ENCODE measurements at places on chromosomes 11 and 22. TPM values are rescaled to one million over a fixed set of nuclear protein-coding genes. Genes with fewer than 3 reads are reported as not detected.
A peak's percentile ranks its signal among the peaks of the same experiment; 100 is the strongest.

Gene CALCB
- not detected for total RNA-seq

Gene OR56B4
- total RNA-seq: not detected

Gene DDTL
- total RNA-seq: 1.7 TPM

Gene IGF2
- 1.6 TPM for total RNA-seq

Gene HYLS1
- 4.6 TPM for total RNA-seq

Gene KIRREL3
- total RNA-seq: 0.36 TPM

Gene POU2F3
- total RNA-seq: 3.2 TPM

Gene GRIK4
- 0.08 TPM for total RNA-seq

Gene GAS2
- 1.2 TPM for total RNA-seq

DNA sequence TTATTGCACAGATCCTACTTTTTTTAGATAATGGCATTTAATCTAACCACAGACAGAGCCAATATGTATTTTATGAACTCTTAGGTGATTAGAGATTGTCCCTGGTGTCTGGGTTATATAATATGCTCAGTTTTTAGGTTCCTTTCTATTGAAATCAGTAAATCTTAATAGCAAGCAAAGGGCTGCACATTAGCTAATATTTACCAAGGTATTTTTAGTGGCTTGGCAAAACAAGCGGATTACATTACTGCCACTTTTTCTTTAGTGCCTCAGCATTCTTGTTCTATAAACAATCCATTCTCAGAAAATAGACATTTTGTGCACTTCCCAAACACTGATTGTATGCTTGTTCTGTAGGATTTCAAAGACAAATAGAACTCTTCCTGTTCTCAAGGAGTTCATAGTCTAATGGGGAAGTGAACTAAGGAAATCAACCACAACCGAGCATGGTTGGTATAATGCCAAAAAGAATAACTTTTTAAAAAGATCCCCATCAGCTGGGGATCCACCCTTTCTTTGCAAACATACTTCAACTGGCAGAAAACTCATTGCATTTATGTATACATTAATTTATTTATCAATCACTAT is 23.8 kb downstream of the KCNJ1 start:
- ATAC-seq: no peak

DNA sequence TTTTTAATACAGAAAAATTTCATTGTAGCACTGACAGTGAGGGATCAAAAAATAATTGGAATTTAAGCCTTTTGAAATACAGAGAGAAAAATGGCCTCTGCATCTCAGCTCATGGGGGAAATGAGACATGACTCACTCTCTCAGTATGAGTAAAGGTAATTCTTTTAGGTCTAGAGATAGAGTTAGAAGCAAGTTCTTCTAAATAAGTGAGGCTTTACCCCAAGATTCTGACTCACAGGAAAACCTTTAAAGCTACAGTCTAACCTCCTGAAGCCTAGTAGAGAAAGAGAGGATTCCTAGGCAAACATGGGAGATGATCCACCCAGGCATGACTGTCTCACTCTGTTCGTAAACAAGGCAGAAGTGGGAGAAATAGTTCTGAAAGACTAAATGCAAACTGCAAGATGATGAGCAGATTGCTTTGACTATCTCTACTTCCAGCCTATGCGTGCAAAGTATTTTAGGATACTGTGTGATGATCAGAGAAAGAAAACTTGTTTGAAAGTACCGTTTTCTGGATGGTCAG is 1003.3 kb upstream of the CCDC90B start:
- no peak for ATAC-seq

GRCh38 chr11:47373876-47374719 is 4.2 kb downstream of the SPI1 start:
- ATAC-seq: peak; percentile 73

- peak; percentile 88 for ATAC-seq
Measured at GRCh38 chr11:64723117-64723906, at the start of gene NRXN2. Gene NRXN2, minus strand, starts transcription at chr11:64723197. Its CDS starts 9,498 bp downstream, at chr11:64713699.

GRCh38 chr11:78821371-78822306 is 247.0 kb upstream of the NARS2 start:
- no peak for ATAC-seq

- no peak for ATAC-seq
Measured at GRCh38 chr11:120900643-120901042, 123.3 kb upstream of the TBCEL start.

DNA sequence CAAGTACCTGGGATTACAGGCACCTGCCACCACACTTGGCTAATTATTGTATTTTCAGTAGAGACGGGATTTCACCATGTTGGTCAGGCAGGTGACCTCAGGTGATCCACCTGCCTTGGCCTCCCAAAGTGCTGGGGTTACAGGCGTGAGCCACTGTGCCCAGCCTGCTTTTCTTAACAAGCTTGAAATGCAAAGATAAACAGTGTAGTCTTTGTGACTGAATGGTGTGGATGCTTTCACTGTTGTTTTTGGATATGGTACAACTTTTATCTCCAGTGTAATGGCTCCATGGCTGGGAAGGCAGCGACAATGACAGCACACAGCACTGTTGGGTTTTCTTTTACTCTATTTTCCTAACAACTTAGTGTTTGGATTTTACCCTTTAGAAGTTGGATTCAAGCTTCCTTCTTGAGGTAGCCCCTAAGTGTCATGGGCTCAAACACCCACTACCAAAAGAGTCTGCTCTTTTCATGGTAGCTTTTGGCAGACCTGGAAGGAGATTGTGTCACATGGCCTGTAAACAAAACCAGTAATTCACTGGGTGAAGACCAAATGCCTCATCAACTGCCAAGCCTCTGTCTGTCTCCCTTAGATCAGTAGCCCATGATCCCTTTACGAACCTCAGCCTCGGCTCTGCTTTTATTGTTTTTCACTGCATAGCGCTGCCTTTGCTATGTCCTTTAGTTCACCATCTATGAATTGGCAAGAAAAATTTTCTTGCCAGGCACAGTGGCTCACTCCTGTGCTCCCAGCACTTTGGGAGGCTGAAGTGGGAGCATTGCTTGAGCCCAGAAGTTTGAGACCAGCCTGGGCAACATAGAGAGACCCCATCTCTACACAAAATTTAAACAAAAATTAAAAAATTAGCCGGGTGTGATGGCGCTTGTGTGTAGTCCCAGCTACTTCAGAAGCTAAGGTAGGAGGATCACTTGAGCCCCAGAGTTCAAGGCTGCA is 6.4 kb downstream of the VPS51 start:
- ATAC-seq: peak; percentile 30

DNA sequence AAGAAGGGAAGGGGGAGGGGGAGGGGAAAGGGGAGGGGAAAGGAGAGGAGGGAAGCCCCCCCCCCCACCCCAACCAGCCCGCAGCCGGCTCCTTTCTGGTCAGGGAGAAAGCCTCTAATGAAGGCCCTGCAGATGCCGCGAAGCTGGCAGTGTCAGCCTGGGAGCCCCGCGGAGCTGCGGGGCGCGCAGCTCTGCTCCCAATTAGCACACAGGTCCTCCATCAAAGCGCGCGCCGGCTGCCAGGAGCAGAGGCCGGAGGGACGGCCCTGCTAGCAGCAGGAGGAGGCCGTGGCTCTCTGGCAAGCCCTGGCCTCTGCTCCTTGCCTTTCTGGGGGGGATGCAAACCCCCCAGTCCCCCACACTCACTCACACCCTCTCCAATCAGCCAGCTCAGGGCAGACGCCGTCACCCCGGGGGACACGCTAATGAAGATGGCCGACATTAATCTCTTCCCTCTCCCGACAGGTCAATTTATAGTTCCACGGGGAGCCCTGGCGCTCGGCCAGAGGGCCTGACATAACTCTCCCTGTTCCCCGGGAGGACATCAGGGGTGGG is 70.5 kb upstream of the TCF20 start:
- ATAC-seq: no peak

GRCh38 chr11:12606597-12606996 is 67.6 kb upstream of the TEAD1 start:
- no peak for ATAC-seq

DNA sequence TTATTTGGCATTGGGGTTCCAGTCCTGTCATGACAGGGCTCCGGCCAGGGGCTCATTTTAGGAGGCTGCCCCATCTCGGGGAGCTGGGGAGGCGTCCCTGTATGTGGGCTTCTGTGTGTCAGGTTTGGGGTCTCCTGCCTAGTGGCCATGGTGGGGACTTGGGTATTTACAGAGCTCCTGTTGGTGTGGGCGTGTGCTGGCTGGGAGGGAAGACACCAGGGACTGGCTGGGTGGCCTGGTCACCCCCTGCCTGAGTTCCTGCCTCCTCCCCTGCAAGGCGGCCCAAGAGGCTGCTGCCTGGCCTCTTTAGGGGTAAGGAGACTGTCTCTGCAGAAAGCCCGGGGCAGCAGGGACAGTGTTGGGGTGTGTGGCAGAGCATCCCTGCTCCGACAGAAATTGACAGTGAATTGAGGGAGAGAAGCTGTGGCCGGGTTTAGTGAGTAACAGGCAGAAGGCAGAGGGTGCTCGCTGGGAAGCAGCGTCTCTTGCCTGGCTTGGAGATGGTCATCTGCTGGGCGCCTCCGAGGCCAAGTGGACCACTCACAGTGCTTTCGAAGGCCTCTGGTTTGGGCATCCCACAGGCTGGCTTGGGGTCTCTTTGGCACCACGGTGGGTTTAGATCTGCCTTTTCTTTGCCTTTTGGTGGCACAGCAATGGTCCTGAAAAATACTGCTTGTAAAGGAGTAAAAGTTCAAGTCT is 40.3 kb upstream of the GRAMD4 start:
- ATAC-seq: no peak

DNA sequence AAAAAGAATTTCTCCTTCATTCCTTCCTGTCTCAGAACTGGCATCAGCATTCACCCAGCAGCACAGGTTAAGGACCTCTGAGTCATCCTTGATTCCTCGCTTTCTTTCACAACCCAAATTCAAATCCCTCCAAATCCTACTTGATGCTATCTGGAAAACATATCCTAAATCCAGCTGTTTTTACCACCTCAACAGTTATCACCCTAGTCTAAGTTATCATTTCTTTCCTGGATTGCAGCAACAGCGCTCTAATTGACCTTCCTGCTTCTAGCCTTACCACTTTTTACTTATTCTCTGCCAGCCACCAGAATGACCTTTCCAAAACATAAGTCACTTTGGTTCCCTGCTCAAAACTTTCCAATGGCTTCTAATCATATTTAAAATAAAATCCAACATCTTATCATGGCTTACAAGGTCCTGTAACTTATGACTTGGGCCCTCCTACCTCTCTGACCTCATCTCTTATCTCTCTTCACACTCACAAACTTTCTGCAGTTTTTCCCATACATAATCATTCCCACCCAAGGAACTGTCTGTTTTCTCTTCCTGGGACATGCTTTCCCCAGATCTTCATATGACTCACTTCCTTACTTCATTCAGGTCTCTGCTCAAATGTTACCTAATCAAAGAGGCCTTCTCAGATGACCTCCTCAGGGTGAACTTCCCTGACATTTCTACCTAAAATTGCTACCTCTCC is 119.4 kb downstream of the TTC28 start:
- peak; percentile 42 for ATAC-seq

DNA sequence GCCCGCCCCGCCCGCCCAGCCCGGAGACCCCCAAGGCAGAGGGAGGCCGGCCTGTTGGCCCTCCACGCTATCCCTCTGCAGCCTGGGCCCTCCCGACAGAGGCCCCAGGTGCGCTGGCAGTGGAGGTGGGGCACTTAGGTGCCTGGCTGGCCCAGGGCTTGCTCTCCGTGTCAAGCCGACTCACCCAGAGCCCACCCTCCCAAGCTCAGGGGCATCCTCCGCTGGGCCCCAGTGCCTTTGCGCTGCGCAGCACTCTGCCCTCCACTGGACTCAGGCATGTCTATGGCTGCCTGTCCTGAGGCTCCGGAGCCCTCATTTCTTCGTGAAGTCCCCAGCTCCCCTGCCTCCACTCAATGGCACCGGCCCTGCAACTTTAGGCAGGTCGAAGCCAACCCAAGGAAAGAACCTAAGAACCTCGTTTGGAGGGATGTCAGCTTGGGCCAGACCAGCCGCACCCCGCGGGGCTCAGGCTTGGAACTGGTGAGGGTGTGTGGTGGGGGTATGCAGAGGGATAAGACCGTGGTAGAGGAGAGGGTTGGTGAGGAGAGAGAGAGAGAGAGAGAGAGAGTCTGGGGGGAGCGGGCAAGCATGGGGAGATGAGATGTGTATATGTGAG is 6.1 kb downstream of the SMIM45 start:
- peak; percentile 35 for ATAC-seq

DNA sequence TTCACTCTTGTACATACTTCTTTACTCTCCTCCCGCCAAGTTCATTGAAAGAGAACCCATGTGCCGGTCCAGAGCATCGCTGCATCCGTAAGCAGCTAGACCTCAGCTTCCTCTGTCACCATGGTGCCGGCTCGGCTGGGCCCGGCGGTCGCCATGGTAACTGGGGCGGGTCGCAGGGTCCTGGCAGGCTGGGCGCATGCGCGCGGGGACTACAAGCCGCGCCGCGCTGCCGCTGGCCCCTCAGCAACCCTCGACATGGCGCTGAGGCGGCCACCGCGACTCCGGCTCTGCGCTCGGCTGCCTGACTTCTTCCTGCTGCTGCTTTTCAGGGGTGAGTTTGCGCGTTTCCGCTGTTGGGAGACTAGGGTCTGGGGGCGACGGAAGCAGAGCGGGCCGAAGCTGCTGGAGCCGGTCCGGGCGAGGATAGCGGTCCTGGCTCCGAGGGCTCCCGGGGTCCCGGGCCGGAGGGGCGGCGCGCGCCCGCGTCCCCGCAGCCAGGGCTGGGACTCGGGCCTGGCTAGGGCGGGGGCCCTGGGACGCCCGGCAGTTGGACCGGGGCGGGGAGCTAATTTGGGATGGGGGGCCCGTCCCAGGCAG is at the start of gene JAM3:
TSS of gene JAM3 (plus strand) at position 244 of the 597 bp plus-strand sequence. CDS start at position 256, 12 bp downstream.
- ATAC-seq: peak; percentile 83

GRCh38 chr11:113663567-113663966 is 42.5 kb downstream of the TMPRSS5 start:
- no peak for ATAC-seq

All from esophagus mucosa (tissue), 1 donor.